Amygdala (tissue), 56 donors: ENCODE measurements at places on chromosomes 13 and 19.

DNA sequence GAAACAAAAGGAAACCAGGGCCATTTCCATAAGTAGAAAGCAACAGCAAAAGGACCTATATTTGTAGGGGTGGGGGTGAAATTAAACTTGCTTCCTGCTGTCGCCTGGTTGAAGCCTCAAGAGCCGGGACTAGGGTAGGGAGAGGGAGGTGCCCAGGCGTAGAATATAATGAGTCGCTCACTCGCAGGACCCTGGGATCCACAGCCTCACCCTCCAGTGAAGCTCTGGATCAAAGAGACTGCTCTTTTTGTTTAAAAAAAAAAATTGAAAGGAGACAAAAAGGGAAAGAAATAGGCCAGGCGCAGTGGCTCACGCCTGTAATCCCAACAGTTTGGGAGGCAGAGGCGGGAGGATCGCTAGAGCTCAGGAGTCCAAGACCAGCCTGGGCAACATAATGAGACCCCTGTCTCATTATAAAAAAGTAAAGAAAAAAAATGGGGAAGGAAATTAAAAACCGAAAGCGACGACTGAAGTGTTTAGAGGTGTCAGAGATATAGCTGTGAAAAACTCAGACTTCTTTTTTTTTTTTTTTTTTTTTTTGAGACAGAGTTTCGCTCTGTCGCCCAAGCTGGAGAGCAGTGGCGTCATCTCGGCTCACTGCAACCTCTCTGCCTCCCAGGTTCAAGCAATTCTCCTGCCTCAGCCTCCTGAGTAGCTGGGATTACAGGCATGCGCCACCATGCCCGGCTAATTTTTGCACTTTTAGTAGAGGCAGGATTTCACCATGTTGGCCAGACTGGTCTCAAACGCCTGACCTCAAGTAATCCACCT lies 10.9 kb upstream of the ADGRE5 start:
- no peak for DNase-seq

- DNase-seq: no peak
These were observed 1248.8 kb upstream of the SLC10A2 start for GRCh38 chr13:104314926-104315535.

GRCh38 chr19:41774515-41774980 lies 19.2 kb downstream of the CEACAM6 start:
- no peak for DNase-seq

DNA sequence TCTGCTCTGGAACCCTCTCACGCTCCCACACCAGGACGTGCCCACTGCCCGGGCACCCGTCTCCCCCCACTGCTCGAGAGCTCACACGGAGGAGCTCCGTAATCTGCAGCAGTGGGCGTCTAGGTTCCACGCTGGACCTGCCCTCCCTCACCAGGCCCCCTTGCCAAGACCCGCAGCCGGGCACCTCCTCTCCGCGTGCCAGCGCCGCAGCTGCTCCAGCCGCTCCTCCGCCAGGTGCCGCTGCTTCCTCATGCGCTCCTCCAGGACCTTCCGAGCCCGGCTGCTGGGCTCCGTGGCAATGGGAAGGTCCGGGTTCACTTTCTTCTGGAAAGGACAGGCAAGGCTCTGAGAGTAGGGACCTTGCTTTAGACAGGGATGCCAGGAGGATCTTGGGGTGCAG lies 35.0 kb upstream of the MATK start:
- DNase-seq: no peak

DNA sequence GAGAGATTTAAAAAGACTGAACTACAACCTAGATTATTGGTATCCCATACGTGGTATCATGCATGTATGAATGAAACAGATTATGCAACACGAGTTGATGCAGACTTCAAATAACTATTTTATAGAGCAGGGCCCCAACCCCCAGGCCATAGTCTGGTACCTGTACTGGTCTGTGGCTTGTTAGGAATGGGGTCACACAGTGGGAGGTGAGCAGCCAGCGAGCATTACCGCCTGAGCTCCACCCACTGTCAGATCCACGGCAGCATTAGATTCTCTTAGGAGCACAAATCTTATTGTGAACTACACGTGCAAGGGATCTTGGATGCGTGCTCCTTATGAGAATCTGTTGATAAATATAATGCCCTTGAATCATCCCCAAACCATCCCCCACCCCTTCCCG lies 320.2 kb downstream of the TBC1D4 start:
- no peak for DNase-seq

DNA sequence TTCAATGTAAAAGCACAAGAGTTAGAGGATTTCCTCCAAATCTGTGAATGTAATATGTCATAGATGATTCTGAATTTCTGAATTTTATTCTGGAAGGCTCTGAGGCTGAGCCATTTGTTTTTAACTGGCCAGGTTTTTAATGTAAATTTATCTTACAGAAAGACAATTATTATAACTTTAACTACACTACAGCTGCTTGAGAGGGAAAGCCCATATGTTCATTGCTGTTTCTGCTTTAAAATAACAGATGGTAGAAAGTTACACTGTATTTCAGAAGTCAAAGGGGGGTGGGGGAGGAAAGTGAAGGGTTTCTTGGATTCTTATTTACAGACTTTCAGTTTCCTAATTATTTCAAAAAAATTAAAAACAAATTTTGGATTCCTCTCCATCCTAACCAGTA lies 62.8 kb downstream of the DNAJC15 start:
- DNase-seq: no peak

GRCh38 chr19:21566073-21566472 lies 60.7 kb downstream of the ZNF429 start:
- DNase-seq: no peak

- DNase-seq: no peak
These were observed 125.9 kb downstream of the COL4A2 start for GRCh38 chr13:110433014-110433413.

- no peak for DNase-seq
These were observed 11.5 kb downstream of the MPND start for GRCh38 chr19:4354897-4355296.
